ENCODE measurements at places on chromosomes 2 and 18. TPM values are rescaled to one million over a fixed set of nuclear protein-coding genes. Genes with fewer than 3 reads are reported as not detected.

DNA sequence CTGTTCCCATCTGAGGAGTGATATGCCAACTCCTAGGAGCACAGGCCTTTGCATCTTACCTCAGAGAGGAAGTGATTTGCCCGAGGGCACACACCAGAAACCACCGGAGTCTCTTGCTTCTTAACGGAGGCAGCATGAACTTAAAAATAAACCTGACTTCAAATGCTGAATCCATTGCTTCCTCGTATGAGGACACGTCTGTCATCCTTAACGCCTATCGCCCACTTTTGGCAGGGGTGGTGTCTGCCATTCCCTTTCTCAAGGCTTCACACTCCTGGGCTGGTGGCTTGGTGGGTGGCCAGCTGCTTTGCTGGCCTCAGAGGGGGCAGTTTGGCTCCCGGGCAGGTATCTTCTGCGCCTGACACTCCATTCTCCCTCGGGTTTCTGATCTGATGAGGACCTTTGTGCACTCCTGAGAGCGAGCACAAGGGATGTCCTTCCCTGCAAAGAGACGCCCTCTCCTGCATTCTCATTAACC lies 1.1 kb upstream of the PREB start:
- peaks cover 27% of the 10 kb centered on the region for H3K36me3 ChIP-seq
- peak overlapping the region; percentile 90 for H3K4me3 ChIP-seq
- DNase-seq = no peak
- H3K27ac ChIP-seq = no peak overlapping the region
- no peaks in the 10 kb centered on the region for H3K4me1 ChIP-seq

GRCh38 chr18:45456090-45457021 lies 158.9 kb upstream of the SLC14A2 start:
- H3K4me1 ChIP-seq = no peaks in the 10 kb centered on the region
- no peak for DNase-seq
- H3K36me3 ChIP-seq = peaks cover 3% of the 10 kb centered on the region

DNA sequence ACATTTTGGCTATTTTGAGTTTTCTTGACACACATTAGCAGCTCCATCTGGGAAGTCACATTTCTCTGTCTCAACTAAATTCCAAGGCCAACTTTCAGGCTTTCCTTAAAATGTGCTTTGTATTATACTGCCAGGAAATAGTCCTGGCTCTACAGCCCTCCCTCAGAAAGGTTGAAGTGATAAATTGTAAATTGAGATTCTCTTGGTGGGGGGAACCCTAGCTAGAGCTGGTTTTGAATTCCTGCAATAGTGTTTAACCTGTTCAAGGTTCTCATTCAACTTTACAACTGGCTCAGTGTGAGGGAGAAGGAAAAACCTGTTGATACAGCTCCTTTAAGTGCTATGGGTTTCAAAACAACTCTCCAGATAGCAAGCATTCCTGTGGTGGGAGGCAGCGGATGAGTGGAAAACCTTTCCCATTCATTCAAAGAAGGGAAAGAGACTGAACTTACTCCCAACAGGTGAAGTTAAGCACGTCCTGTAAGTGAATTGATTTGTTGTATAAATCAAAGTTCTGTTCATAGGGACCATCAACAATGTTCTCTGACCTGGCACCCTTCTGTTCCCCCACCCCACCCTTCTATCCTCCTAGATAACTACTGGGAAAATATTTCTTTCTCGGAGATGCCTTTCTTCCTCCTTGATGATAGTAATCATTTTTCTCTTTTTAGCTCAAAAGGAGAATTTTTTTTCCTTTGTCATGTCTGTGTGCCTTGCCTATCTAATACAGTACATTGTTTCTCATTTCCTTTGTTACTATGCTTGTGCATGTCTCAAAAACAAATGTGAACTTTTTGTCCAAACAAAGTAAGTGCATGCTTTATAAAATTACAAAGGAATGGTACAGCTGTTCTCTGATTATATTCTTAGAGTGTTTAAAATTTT lies 44.2 kb upstream of the SLC39A10 start:
- no peaks in the 10 kb centered on the region for H3K4me1 ChIP-seq
- H3K36me3 ChIP-seq = peaks cover 7% of the 10 kb centered on the region
- no peaks in the 10 kb centered on the region for H3K27me3 ChIP-seq
- peak; percentile 79 for DNase-seq
- peak overlapping the region; percentile 91 for H3K27ac ChIP-seq
- H3K4me3 ChIP-seq = peak overlapping the region; percentile 53

Gene SDC1
- 22.3 TPM for total RNA-seq

DNA sequence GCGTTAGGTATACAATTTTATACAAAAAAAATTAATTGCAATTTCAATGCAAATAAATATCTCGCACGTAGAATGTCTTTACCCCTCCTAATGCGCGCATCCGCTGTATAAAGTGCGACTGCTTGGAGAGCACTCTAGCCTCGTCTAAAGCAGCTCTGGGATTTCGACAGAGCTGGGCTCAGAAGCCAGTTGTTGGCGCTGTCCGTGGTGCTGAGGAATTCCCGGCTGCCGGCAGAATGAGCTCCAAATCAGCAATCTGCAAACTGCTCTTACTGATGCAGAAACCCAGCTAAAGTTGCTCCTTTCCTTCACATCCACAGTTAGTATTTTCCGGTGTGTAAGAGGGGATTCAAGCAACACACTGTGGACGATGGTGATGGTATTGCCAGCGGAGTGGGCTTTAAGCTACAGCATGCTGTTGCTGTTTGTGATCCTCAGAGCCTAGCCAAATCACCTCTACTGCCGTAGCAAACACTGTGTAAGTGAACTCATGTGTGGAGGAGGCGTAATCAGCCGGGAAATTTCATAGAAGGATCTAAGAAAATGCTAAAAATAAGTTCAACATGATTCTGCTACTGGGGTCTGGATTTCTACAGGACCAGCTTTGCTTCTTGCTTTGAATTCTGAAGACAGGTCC lies at the start of gene VWC2L:
VWC2L (plus strand) TSS at position 137 of the 637 bp plus-strand sequence. CDS start 3,140 bp downstream, outside the sequence.
- H3K4me1 ChIP-seq = no peaks in the 10 kb centered on the region
- no peaks in the 10 kb centered on the region for H3K36me3 ChIP-seq
- H3K27ac ChIP-seq = no peak within 1 kb of the TSS
- DNase-seq = peak; percentile 88
- H3K27me3 ChIP-seq = no peaks in the 10 kb centered on the region

Gene RAB11FIP5
- total RNA-seq = 6.4 TPM

Gene SLC25A52
- not detected for total RNA-seq

Gene LRRTM1
- 1.1 TPM for total RNA-seq

DNA sequence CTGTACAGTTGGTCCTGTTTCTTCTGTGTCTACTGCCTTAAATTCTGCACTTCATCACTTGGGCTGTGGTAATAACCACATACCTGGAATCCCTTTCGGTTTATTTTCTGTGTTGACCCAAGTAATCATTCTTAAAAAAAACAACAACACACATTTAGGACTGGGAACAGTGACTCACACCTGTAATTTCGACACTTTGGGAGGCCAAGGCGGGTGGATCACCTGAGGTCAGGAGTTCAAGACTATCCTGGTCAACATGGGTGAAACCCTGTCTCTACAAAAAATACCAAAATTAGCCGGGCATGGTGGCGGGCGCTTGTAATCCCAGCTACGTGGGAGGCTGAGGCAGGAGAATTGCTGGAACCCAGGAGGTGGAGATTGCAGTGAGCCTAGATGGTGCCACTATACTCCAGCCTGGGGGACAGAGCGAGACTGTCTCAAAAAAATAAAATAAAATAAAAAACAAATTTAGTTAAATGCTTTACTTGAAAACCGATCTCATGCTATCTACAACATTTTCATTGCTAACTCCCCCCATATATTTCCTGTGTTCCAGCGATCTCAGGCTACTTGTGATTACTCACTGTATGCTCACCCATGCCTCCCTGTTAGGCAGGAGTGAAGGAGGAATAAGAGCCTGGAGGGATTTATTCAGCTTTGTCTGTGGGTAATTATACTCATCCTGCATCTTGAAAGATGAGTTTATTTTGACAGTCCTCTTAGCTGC lies 18.2 kb downstream of the ACSL3 start:
- H3K4me1 ChIP-seq = no peaks in the 10 kb centered on the region
- no peak for DNase-seq
- H3K27ac ChIP-seq = no peak overlapping the region
- H3K36me3 ChIP-seq = peaks cover 24% of the 10 kb centered on the region
- no peaks in the 10 kb centered on the region for H3K27me3 ChIP-seq

GRCh38 chr2:169462896-169463695 lies 16.2 kb upstream of the BBS5 start:
- H3K36me3 ChIP-seq = no peaks in the 10 kb centered on the region
- H3K4me3 ChIP-seq = no peak overlapping the region
- no peak for DNase-seq
- H3K4me1 ChIP-seq = no peaks in the 10 kb centered on the region
- H3K27ac ChIP-seq = no peak overlapping the region
- no peaks in the 10 kb centered on the region for H3K27me3 ChIP-seq

DNA sequence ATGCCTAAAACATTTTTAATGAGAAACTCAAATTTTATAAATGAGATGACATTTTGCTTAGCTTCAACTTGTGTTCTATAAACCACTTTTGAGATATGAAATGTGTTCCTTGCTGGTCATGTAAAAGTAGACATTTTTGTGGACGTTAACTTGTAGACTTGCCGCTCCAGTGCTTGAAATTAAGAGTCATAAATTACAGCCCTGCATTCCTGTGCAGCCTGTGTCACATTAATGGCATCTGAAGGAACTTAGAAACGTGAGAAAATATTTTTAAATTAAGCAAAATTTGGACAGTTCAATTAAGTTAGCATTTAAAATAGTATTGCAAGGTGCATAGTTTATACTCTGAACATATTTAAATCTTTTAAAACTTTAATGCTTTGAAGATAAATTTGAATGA lies 98.3 kb upstream of the LDLRAD4 start:
- H3K27ac ChIP-seq = no peak overlapping the region
- no peak overlapping the region for H3K4me3 ChIP-seq
- H3K36me3 ChIP-seq = peaks cover 28% of the 10 kb centered on the region
- no peaks in the 10 kb centered on the region for H3K27me3 ChIP-seq
